ENCODE measurements at places on chromosomes 11 and 22.

DNA sequence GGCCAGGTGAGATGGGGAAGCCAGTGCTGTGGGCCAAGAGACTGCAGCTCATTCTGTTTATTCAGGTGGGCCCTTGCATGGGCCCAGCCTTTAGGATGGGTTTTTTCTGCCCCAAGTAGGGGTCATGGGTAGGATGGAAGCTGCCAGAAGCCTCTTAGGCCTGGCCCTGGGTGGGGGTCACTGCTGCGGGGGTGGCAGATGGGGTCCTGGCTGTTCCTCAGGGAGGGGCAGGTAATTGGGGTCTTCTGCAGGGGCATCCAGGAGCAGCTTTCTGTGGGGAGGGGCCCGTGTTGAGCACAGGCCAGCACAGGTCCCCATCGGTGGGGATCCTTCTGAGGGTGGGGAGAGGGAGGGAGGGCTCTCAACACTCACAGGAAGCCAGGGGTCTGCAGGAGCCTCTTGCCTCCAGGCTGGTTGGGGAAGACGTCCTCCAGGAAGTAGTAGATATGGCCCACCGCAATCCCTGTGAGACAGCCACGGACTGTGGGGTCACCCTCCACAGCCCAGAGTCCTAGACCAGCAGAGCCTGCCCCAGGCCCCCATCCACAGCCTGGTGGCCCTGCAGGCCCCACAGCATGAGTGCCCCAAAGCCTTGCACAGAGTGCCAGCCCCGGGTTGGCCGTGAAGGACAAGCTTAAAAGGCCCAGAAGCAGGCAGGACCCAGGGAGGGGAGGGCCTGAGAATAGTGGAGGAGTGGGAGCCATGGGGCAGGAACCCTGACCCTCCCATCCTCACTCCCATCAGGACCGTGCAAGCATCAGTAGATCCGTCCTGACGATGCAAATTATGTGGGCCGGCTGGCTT, 1.9 kb downstream of the DERL3 start:
- no peak for DNase-seq

DNA sequence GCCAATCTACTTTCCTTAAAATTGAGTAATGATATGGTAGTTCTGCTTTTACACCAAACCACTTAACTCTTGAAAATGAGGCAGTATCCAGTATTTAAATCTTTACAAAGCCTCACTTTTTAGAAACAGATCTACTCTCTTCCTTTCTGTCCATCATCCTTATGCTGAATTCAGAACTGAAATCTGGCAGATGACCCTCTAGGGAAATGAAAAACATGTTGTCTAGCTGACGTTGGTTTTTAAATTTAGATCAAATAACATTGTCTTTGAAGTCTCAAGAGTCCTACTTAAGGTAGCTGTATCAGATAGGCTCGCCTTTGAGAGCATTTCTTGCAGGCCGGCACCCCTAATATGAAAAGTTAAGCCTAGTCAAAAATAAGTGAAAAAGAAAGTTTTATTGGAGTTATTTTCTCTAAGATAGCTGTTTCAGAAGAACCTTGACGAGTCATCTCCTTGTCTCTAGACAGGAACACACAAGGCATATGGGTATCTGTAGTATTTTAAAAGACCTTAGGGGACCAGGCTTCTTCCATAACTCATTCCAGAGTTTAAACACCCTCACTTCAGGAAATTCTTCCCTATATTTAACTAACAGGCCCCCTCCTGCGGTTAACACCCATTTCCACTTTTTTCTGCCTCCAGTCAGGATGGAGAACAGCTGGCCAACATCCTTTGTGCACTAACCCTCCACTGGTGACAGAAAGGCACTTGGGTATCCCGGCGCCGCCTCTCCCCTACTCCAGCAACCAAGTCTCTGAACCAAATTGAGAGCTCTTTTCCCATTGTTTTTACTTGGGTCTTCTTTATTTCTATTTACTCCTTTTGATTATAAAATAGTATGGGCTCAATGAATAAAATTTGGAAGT, 81.2 kb downstream of the WNT11 start:
- DNase-seq, result no peak

- no peak for DNase-seq
These were observed 65.1 kb upstream of the SLC35C1 start for GRCh38 chr11:45739866-45740265.

GRCh38 chr11:73818846-73819245, 31.2 kb downstream of the MRPL48 start:
- no peak for DNase-seq

Data from stimulated activated CD8-positive, alpha-beta memory T cell treated with anti-CD3 and anti-CD28 coated beads, Interleukin-4, amount 100 ng/mL, for 1 hour (primary cell).